IMR-90 (cell line): ENCODE measurements at places on chromosomes 2 and 18. TPM values are rescaled to one million over a fixed set of nuclear protein-coding genes. Genes with fewer than 3 reads are reported as not detected.

DNA sequence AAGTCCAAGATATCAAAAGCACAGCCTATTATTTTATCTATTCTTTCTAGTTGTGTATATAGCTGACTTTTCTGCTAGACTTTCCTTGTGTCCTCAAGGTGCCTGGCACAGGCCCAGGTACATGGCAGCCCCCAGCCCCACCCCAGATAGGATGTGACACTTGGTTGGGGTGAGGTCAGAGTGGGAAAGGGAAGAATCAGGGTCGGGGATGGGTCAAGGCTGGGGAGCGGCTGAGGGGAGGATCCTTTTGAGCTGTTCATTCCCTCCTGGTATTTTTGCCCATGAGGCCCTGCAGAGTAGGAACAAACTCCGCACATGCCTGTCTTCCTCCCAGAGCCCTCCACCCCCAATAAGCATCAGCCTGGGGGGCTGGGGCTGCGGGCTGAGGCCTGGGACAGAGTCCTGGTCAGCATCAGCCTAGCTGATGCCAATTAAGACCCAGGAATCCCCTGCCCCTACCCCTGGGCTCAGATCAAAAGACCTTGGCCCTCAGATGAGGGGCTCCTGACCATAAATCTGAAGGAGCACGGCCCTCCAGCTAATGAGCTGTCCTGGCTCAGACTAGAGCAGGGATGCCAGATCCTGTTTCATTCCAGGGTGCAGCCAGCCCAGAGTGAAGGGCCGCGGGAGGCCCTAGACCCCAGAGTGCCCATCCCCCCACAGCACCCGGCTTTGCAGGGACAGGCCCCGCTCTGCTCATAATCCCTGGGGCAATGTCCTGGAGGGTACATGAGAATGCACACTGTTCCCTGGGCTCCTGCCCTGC is 85.3 kb downstream of the SDC1 start:
- no peaks in the 10 kb centered on the region for H3K36me3 ChIP-seq
- no peak for DNase-seq
- H3K27ac ChIP-seq = no peak overlapping the region
- peaks cover 4% of the 10 kb centered on the region; the same call in 1 of the 2 replicates for H3K27me3 ChIP-seq
- H3K4me1 ChIP-seq = peaks cover 9% of the 10 kb centered on the region
- H3K4me3 ChIP-seq = no peak overlapping the region

CCDC178 gene
- total RNA-seq = not detected in 2 replicates

DNA sequence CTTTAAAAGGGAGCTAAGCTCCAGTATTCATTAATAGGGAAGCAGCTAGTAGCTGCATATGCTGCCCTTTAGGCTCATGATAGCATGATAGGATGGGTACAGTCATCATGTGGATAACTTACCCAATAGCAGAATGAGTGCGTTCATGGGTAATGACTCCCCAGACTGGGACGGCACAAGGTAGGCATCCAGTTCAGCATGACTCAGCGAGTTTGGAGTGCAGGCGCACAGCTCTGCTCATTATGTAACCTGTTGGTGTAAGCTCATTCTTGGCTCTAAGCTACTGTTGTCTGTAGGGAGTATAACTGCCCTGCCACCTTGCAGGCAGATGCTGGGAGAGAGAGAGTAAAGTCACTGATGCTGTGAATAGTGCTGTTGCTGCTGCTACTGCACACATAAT is 209.2 kb upstream of the SYT4 start:
- H3K27ac ChIP-seq = no peak overlapping the region
- H3K27me3 ChIP-seq = no peaks in the 10 kb centered on the region
- H3K4me3 ChIP-seq = no peak overlapping the region
- H3K36me3 ChIP-seq = no peaks in the 10 kb centered on the region
- no peak for DNase-seq

DNA sequence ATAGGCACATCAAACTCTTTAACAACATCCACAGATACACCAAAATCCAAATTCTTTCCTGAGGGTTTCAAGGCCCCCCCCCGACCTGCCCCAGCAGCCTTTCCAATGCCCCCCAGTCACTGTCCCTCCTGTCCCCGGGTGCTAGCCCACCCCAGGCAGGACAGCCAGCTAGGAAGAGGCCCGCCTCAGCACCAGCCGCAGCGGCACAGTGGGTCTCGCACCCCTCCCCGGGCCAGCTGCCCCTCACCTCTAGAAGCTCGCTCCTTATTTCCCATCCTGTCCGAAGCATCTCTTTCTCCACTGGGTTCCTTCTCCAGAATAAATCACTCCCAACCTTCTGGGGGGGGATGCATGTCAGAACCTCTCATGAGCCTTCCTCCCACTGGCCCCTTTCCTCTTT is 69.4 kb downstream of the FBXO15 start:
- peaks cover 6% of the 10 kb centered on the region for H3K4me1 ChIP-seq
- H3K27me3 ChIP-seq = peaks cover 19% of the 10 kb centered on the region
- DNase-seq = no peak
- no peak overlapping the region for H3K4me3 ChIP-seq
- no peak overlapping the region for H3K27ac ChIP-seq

HMSD gene
- 0.28 and 0.36 TPM in 2 replicates for total RNA-seq

PSTPIP2 gene
- 10.4 and 14.4 TPM in 2 replicates for total RNA-seq

DNA sequence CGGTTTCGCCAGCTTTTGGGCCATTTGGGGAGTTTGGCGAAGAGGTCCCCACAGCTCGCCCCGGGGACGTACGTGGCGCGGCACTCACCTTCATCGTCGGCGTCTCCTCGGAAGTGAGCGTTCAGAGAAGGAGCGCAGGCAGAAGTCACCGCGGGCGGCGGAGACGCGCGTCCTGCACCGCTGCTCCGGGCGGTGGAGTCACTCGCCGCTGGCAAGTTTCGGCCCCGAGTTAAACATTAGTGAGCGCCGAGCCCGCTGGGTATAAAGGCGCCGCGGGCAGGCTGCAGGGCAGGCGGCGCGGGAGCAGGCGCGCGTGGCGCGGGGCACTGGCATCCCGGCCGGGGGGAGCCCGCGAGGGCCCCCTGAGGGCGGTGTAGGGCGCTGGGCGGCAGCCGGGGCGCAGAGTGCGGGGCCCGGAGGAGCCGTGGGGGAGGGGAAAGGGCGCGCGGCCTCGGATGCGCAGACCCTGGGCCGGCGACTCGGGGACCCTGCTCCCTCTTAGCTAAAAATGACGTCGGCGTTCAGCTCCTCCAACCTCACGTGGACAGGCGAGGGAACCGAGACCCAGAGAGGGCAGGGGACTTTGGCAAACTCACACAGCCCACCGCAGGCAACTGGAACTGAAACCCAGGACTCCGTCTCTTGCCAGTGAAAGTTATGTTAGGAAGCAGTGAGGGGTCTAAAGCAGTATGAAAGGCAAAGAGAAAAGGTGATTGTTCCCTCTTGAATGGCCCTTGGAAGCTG is at the start of gene DPP4:
Gene DPP4, minus strand, starts transcription at position 328 of the 744 bp plus-strand sequence. Its CDS starts 234 bp downstream, at position 94.
- H3K27me3 ChIP-seq = no peaks in the 10 kb centered on the region
- H3K4me3 ChIP-seq = peak within 1 kb of the TSS; percentile 61
- DNase-seq = peak; percentile 22
- H3K27ac ChIP-seq = peak within 1 kb of the TSS; percentile 85

GRCh38 chr18:79903071-79903635 is 48.3 kb downstream of the SLC66A2 start:
- peaks cover 4% of the 10 kb centered on the region for H3K4me1 ChIP-seq
- H3K36me3 ChIP-seq = peaks cover 33% of the 10 kb centered on the region
- no peaks in the 10 kb centered on the region for H3K27me3 ChIP-seq

DNA sequence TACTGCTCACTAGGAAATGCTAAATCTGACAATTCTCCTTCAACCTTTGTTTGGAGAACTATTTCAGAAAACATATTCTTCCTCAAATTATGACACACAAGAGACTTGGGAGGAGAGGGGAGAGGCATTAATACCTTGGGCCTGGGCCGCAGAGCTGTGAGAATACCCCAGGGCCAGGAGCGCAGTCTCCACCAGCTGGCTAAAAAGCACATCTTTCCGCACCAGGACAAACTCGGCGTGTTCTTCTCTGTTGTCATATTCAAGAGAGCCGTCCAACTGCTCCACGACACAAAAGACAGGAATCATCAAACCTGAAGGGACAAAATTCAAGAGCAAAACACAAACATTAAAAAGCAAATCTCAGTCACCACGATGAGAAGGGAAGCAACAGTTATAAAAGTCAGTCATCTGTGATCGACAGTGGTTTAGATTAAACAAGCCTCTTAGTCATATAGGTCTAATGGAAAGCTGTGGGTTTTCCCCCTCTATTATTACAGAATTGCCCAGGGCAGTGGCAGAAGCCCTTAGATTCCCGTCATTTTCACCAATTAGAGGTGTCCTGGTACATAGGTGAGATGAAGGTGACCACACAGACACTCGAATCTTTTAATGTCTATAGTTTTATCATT is 24.4 kb downstream of the SATB2 start:
- H3K36me3 ChIP-seq = peaks cover 6% of the 10 kb centered on the region
- no peaks in the 10 kb centered on the region for H3K27me3 ChIP-seq
- H3K4me1 ChIP-seq = 0 out of 2 replicates have a peak, but pooled peaks cover 1% of the 10 kb centered on the region
- DNase-seq = no peak
- H3K4me3 ChIP-seq = no peak overlapping the region
- H3K27ac ChIP-seq = no peak overlapping the region
